ENCODE measurements at places on chromosomes 5 and 9. TPM values are rescaled to one million over a fixed set of nuclear protein-coding genes. Genes with fewer than 3 reads are reported as not detected.
A peak's percentile ranks its signal among the peaks of the same experiment; 100 is the strongest.

- no peak for DNase-seq
Observed at GRCh38 chr5:147887930-147888329, 9.4 kb downstream of the SCGB3A2 start.

DNA sequence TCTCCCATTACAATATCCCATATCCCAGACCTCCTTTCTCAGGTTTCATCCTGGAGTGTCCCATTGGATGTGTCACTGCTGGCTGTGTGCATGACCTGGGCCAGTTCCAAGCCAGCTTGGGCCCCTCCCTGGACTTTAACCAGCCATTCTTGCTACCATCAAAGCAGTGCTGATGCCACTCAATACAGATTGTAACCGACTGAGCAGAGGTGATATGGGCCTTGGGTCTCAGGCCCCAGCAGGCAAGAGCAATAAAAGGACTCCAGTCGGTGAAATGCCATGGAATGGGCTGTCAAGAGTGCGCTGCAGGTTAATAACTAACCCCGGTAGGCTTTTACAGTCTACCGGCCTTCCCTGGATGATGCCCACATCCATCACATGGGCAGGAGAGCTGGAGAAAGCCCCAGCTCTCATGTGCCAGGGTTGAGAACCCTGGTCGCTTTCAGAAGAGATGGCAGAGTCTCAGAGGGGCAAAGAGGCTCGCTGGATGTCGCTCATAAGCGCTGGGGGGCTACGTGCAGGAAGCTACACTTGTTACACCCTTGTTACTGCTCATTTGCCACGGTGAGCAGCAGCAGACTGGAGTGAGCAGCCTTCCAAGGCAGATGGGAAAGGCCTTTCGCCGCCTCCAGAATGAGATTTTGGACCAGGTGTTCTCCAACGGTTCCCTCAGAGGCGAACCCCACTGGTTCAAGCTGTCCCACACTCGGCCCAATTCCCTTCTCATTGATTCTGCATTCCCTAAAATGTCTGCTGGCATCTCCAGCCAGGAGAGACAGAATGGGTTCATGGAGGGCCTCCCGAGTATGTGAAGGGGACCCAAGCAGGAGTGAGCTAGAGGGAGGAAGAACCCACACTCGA lies 13.2 kb downstream of the EPB41L4B start:
- no peak for DNase-seq

ZCCHC9 gene
- 35.9 TPM for total RNA-seq

DNA sequence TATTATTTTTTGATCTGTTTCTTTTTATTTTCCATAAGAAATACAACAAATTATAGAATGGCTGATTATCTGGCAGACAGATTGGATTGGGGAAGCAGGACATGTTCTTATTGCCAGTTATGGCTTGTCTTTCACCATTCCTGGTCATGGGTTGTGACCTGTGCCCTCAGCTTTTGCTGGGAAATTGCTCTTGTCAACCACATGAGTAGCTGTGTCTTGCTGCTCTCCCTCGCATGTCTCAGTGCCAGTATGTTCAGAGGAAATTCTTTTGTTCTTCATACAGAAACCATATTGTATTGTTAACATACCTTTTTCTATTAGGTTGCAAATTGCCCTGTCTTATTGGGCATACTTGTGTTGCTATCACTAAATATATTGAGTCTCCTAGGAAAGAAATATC lies 344.1 kb downstream of the OSTF1 start:
- peak; percentile 37 for DNase-seq

DCAF12 gene
- 35.3 TPM for total RNA-seq

GRCh38 chr5:180815293-180815917 lies 12.8 kb upstream of the MGAT1 start:
- no peak for DNase-seq

- DNase-seq: no peak
Observed at GRCh38 chr9:7936996-7937395, 137.4 kb upstream of the DMAC1 start.

DNA sequence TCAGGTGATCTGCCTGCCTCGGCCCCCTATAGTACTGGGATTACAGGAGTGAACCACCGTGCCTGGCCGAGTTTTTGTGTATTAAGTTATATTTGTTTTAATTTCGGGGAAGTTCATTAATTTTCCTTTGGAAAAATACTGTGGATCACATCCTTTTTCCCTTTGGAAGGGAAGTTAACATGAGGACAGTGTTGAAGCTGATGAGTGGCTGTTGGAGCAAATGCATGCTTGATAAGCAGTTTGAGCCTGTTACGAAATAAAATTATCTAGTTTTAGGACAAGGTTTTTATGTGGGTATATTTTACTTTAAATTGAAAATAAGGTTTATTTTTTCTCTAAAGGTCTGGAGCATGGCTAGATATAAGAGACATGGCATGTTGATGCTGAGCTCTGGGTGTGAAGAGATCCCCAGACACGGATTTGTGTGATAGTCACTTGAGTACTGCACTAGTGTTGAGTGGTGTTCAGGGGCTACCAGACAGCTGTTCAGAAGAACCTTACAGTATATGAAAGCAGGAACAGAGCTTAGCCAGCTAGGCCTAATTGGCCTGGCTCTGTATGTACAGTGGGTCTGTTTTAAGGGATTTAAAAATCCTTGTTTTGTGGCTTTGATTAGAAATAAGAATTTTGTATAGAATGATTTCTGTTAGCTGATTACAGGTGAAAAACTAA lies 17.4 kb downstream of the LMNB1 start:
- DNase-seq: no peak

OLFM1 gene
- 73.9 TPM for total RNA-seq
